Natural killer cell (primary cell): ENCODE measurements at places on chromosomes 6 and 20. TPM values are rescaled to one million over a fixed set of nuclear protein-coding genes. Genes with fewer than 3 reads are reported as not detected.

The ARMC12 gene
- 1.5 TPM for total RNA-seq

DNA sequence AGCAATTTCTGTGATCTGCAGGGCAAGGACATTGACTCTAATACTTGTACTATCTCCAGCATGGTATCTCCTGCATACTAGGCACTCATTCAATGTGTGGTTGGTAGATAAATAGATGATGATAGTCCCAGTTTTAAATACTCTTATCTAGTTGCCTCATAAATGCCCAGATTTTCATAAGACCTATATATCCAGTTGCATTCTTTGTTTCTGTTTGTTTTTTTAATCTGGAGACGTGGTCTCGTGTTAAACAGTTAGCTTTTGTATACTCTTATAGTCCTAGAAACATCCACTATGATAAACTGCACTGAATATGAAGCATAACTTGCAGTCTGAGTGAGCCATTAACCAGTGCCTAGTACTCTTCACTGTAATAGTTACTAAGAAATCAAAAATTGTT, 35.5 kb upstream of the SUMO4 start:
- DNase-seq, result no peak

The MEP1A gene
- total RNA-seq, result not detected

- no peak for DNase-seq
Measured at GRCh38 chr6:89134723-89135122, 11.1 kb upstream of the PM20D2 start.

DNA sequence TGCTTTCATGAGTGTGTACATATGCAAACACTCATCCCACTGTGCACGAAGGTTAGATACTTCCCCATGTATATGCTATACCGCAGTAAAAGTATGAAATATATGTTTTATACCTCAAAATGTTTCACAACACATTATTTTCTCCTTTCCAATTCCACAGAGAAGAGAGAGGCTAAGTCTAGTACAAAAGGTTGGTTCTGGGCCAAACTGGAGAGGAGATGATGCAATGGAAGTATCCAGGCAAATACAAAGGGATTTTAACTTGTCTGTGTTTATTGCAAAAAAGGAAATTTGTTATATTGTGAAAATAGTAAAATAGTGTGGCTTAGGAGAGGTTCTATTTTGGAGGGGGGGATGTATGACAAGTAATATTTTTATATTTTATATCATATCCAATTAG, 112.6 kb downstream of the PLCB1 start:
- DNase-seq, result no peak

- no peak for DNase-seq
Measured at GRCh38 chr6:38349795-38350194, 289.9 kb downstream of the BTBD9 start.

GRCh38 chr6:108630050-108630714, 69.5 kb downstream of the FOXO3 start:
- DNase-seq, result no peak
